ENCODE measurements at places on chromosomes 2 and 18.

DNA sequence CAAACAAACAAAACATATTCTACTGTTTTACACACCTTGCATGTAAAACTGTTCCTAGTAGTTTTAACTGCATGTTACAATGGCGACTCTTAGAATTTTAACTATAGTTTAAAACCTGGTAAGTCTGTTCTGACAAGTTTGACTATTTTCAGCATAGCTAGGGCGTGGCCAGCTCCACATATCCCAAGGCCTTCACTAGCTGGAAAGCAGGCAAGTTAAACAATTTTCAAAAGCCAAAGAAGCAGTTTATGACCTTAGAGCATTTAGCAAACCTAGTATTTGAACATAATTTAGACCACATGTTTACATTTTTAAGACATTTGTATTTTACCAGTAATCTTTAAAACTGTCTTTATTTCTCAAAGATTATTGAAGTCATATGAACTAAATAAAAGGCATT is 402.8 kb upstream of the SYT4 start:
- DNase-seq, result no peak

- DNase-seq, result no peak
Observed at GRCh38 chr2:58866040-58866439, 624.9 kb upstream of the FANCL start.

GRCh38 chr2:886072-887022 is 64.3 kb upstream of the SNTG2 start:
- no peak for DNase-seq

GRCh38 chr2:20242727-20243377 is 17.9 kb upstream of the SDC1 start:
- no peak for DNase-seq

- no peak for DNase-seq
Observed at GRCh38 chr2:216683846-216684245, 11.5 kb downstream of the IGFBP5 start.

DNA sequence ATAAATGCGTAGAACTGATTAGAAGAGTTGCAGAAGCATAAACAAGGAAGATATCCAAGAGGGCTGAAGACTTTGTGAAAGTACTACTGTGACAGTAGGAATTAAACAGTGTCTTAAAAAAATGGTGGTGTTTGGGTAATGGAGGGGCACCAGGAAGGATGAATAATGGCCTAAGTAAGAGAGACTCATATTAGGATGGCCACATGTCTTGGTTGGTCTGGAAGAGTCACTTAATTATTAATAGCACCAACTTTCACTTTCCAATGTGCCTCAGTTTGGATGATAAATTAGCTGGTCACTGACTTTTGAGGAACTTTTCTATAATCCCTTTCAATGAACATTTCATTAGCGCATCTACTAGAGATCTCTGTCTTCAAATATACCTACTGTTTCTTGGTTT is 372.2 kb downstream of the NYAP2 start:
- DNase-seq, result no peak

DNA sequence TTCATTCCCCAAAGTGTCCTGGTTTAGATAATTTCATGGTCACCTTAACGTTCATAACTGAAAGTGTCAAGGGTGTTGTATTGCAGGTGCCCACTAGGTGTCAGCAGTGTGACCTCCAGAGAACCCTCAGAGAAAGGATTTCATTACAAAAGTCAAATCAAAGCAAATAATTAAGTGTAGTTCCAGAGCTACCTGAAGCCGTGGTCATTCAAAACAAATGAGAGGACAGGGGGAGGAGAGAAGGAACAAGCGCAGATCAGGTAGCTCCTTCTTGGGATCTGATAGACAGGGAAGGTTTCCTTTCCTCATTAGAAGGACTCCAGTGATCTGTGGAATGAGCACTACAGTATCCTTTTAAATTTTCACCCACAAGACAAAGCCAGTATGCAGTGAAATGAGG is at the start of gene SLC9A4:
SLC9A4 (plus strand) TSS at position 207 of the 400 bp plus-strand sequence. CDS start 534 bp downstream, outside the sequence.
- peak; percentile 31 for DNase-seq

GRCh38 chr18:70931942-70932814 is 643.3 kb downstream of the SOCS6 start:
- DNase-seq, result no peak

DNA sequence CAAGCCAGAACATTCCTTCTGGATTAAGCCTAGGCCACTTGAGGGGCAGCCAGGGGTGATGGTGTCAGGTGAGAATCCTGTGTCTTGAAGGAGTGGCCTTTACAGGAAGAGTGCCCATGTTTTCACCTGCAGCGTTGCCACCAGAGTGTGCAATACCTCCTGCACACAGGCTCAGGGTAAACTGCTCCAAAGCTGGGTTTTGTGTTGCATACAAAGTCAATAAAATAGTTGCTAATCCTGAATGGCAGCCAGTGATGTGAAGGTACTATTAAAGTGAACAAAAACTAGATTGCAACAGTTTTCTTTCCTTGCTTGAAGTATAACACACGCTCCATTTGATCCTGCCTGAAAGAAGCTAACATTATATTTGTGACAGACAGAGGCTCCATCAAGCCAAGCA is 64.4 kb upstream of the NRP2 start:
- no peak for DNase-seq
